ENCODE measurements at places on chromosomes 4 and X.

DNA sequence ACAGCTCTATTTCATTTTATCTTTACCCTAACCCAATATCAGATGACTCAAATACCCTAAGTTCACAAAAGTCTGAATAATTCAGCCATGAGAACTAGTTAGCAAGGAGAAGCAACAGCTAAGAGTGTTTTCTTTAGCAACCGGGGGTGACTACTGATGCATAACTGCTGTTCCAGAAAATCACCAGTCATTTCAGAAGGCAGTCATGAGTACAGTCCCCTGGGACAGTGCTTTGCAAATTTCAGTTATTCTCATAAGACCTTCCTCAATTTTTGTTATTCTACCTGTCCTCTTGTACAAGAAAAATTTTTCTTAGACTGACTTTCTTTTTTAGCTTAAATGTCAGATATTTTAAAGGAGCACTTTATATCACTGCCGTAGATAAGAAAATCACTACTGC is 16.4 kb downstream of the BANK1 start:
- no peak for DNase-seq

DNA sequence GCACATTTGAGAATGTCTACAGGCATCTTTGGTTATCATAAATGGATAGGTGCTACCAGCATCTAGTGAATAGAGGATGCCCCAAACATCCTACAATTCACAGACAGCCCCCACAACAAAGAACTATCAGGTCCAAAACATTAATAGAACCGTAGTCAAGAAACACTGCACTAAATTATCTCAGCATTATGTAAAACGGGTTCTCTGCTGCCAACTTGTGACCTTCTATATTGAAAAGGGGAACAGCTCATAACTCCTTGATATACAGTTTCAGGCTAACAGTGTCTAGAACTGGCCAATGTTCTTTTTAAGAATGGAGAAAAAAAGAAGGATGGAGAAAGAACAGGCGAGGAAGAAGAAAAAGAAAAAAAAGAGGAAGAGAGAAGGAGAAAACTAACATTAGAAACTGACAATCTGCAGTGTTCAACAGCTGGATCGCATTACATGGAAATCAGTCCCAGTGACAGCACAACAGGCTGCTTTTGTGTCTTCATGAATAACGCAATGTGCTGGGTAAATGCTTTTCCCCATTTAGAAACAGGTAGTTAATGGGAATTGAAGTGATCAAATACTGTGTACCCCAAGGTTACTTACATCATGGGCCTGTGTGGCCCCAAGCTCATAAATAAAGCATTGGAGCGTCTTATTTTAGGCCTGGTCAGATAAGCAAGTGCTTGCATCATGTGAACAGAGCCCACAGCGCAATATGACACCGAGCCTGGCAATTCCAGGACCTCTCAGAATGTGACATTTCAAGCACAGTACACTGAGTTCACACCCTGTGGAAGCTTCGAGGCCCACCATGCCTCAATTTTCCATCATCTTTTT is 339.5 kb downstream of the DHX15 start:
- no peak for DNase-seq

GRCh38 chrX:70183091-70183490 is 5.8 kb downstream of the DGAT2L6 start:
- DNase-seq, result no peak

DNA sequence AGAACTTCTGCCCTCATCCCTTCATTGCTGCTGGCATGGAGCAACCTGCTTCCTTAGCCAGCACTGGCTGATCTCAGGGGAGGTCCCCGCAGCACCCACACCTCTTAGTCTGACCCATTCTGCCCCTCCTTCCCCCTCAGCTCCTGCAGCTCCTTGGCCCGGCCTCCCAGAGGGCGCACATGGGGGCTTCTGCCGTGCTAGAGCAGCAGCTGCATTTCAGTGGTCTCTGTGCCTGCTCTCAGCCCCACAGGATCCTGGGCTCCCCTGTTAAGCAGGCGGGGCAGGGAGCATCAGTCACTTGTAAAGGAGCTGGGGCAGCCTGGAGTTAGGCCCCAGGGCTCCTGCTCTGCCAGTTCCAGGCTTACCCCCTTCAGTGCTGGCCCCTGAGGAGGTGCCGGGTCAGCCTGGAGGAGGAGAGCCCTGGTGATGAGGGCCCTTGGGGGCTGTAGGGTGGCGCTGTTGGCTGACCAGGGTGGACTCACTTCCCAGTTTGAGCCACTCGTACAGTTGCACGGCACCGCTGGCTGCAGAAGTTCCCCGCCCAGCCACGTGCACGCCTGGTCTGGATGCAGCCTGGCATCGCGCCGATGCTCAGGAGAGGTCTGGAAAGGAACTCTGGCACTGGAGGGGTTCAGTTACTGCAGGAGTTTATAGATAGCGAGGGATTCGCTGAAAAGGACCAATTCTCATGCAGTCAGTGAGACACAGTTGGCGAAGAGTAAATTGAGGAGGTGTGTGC is 85.1 kb upstream of the PSAPL1 start:
- DNase-seq, result no peak

- no peak for DNase-seq
These were observed 2.4 kb upstream of the NBDY start for GRCh38 chrX:56726605-56727004.

DNA sequence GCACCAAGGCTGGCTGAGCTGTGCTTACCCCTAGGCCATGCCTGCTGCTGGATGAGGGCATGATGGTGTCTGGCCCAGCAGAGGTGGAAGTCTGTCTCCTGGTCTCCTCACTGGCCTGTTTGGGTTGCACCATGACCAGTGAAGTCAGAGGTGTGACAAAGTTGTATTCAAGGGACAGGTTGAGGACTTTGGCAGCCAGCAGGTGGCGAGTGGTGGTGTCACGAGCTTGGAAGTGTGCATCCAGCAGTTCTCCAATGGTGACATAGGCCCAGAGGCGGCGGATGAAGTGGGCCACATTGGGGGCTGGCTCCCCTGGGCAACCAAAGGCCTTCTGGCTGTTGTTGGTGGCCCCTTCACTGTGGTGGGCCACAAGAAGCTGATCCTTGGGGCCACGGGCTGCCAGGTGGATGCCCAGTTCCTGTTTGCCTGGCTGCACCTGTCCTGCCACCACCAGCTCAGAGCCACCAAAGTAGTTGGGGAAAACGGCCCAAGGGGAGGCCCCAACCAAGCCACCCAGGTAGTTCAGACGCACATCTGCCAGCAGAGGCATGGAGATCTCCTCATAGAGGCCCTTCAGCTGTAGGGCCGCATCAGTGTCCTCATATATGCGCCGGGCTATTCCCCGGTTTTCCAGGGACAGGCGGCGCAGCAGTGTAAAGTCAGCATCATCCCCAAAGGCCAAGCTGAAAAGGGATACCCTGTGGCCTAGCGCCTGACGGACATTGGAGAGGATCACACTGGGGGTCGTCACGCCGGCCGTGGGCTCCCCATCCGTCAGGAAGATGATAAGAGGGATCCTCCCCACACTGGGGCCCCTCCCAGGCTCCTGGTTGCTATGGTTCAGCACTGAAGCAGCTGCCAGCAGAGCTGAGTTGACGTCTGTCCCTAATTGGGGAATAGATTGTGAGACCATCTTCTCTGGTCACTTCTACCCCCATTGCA is 39.7 kb downstream of the ITIH6 start:
- no peak for DNase-seq

DNA sequence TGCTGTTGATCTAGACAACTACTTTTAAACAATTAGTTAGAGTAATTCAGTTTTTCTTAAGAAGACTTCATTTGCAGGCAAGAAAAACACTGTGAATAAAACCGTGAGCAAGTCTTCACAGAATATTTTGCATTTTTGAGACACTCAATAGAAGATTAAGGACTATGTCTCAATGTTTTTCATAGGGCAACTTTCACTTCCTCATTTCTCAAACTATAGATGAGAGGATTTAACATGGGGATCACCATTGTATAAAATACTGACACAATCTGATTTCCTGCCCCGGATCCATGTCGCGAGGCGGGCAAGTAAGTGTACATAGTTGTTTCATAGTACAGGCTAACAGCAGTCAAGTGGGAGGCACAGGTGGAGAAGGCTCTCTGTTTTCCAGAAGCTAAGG is 108.8 kb upstream of the IGSF1 start:
- no peak for DNase-seq

DNA sequence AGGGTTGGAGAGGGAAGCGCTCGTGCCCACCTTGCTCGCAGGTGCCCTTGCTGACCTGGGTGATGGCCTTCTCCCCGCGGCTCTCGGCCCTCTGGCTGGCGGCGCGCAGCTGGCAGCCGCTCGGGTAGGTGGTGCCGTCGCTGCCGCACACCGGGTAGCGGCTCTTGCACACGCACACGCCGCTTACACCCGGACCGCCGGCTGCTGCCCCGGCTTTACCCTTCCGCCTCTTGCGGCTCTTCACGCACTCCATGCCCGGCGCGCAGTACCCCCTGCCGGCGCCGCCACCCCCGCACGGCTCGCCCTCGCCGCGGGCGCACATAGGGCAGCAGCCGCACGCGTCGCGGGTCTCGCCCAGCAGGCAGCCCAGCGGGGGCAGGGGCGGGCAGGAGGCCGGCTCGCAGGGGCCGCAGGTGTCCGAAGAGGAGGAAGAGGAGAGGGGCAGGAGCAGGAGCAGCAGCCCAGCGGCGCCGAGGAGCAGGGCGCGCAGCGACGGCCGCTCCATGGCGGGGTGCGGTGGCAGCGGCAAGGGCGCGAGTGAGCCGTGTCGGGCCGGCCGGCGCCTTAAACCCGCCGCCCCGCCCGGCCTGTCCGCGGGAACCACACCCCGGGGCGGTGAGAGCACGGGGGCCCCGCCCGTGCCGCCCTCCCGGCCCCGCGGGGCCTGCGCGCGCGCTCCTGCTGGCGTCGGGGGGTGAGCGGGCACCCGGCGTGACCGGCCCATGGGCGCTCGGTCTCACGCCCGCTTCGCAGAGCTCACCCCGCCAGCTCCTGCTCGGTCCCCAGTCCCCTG is at the start of gene IGFBP7:
Gene IGFBP7 (minus strand): TSS at position 539 of the 793 bp plus-strand sequence. CDS start 34 bp downstream, at position 505.
- DNase-seq, result no peak

DNA sequence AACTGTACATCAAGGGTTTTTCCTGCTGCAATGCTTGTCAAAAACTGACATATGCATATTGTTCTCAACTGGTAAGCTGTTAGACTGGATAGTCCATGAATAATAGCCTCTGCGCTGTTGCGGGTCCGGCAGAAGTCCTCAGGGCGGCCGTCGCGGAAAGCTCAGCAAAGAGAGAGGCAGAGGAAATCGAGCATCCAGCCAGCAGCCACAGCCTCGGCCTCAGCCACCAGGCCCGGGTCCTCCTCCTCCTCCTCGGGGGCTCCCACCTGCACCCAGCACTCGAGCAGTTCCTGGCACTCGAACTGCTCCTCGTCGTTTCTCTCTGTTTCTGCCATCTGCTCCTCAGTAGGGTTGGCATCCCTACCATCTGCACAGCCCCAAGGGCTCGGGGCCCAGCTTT is 53.7 kb downstream of the UPRT start:
- no peak for DNase-seq

GRCh38 chr4:185838514-185839193 is 26.7 kb upstream of the SORBS2 start:
- no peak for DNase-seq

DNA sequence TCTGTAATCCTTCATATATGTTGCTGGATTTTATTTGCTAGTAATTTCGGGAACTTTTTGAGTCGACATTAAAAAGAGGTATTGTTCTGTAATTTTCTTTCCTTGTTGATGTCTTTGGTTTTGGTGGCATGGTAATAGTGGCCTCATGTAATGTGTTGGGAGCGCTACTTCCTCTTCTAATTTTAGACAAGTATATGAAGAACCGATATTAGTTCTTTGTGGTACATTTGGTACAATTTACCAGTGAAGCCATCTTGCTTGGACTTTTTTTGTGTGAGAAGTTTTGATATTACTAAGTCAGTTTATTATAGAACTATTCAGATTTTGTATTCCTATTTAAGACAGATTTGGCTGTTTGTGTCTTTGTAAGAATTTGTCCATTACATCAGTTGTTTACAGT is 669.2 kb upstream of the AADAT start:
- no peak for DNase-seq

- DNase-seq, result no peak
These were observed 105.7 kb upstream of the RASGEF1B start for GRCh38 chr4:81577392-81577791.

DNA sequence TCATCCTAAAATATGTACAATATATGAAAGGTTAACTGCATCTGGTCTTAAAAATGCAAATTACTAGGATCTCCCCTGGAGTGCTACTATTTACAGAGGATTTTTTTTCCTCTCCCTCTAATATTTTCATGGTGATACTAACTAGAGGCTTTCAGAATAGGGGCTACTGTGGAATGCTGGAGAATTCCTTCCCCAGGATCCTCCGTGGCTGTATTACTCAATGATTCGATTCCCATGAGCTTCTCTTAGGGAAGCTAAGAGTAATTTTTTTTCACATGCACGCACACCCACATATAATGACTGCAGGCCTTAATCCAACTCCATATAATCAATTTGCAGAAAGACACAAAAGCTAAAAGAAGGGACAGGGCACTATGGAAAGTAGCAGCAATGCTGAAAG is 184.7 kb downstream of the ARHGAP6 start:
- no peak for DNase-seq

DNA sequence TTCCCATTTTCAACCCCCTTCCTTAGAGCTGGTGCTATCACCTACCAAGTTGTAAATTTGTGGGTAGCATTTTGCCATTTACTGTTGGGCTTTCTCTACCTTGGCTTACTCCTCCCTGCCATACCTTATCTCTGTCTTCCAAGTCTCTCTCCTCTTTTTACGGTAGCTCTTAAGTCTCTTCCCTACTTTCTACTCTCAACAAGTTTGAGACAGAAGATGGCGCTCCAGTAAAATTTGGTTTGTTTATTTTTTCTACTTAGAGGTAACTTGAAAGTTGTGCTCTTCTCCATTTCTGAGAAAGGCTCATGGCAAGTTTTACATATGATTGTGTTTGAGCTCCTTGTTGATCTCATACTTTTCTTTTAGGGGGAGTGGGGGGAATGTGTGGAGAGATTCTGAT is 1508.1 kb downstream of the TECRL start:
- no peak for DNase-seq

DNA sequence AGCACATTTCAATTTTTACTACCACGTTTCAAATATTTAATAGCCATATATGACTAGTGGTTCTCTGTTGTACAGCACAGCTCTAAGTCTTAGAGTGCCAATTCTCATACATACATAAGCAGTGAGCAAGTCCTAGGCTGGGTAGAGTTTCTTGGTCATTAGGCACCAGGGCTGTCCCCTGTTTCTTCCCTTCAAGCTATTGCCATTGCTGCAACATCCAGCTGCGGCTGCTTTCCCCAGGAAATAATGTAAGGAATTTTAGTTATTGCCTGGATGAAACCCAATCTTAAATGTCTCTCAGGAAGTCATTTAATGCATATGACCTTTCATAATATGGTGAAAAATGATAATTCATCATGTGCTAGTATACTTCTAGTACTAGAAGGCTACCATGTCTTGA is 74.1 kb upstream of the PPP3CA start:
- DNase-seq, result no peak

GRCh38 chr4:100641336-100641735 is 123.5 kb upstream of the EMCN start:
- DNase-seq, result no peak

DNA sequence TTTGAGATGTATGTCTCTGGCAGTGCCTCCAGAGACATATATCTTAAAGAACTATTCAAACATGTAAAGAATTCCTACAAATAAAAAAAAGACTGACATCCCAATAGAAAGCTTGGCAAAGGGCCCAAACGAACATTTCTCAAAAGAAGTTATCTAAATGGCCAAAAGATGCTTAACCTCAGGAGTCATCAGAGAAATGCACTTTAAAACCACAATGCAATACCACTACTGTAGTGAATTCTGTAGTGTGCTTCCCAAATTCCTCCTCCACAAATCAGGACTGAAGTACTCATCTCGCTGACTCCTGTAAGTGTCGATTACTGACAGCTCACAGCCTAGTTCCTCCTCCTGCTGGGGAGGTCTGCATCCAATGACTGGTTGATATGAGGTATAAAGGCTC is 129.0 kb upstream of the MAMLD1 start:
- no peak for DNase-seq
